Left kidney (tissue), 8 donors: ENCODE measurements at places on chromosomes 4 and X. TPM values are rescaled to one million over a fixed set of nuclear protein-coding genes. Genes with fewer than 3 reads are reported as not detected.

The NXF2 gene
- 0.71 TPM for polyA plus RNA-seq

The XPNPEP2 gene
- 81.5 TPM for polyA plus RNA-seq

The GYPB gene
- polyA plus RNA-seq = 1.7 TPM

The GAGE2A gene
- polyA plus RNA-seq = not detected

The CXCL13 gene
- 0.62 TPM for polyA plus RNA-seq

- DNase-seq = no peak
Observed at GRCh38 chr4:43380093-43380492, 487.6 kb downstream of the GRXCR1 start.

- DNase-seq = no peak
Observed at GRCh38 chr4:78784236-78784865, 8.2 kb downstream of the BMP2K start.

- DNase-seq = no peak
Observed at GRCh38 chr4:52164116-52164515, 113.0 kb downstream of the SPATA18 start.

GRCh38 chr4:16259889-16260246 lies 33.6 kb upstream of the TAPT1 start:
- no peak for DNase-seq

DNA sequence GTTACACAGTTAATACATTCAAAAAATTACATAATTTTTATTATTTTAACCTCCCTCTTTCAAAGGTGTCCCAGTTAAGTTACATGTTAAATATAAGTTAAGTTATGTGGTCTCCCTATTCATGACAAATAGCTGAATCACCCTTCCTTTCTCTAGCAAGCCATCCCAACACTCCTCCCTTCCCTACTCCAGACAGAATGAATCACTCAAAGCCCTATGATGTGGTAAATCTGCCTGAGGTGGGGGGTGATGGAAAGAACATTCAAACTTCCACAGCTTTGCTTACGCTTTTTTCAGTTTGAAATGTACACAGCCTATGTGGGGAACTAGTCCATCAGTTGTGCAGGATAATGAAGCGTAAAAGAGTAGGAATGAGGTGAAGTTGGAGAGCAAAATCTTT lies 90.2 kb downstream of the CXCL13 start:
- no peak for DNase-seq

GRCh38 chrX:74924449-74925224 lies 615 bp downstream of the NEXMIF start:
- DNase-seq = peak; percentile 35

GRCh38 chrX:97039363-97040029 lies 155.8 kb downstream of the RPA4 start:
- DNase-seq = no peak

DNA sequence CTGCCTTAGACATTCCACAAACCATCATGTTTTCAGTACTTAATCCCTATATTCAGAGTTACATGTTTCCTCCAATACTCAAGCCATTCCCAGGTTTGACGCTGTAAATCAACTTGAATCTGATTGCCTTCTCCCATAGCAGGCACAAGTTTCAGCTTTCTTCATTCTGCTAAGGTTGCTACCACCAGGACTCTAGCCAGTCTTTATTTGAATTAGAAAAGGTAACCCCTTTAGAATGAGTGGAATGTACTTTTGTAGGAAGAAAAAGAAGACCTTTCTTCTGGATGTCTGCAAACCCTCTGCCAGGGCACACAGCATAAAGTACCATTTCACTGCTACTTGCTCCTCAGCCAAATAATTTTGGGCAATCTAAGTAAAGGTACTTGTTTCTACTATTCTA lies 10.7 kb upstream of the RBMXL3 start:
- DNase-seq = no peak
